RPMI7951 (cell line): ENCODE measurements at places on chromosomes 6 and 20.
A peak's percentile ranks its signal among the peaks of the same experiment; 100 is the strongest.

- DNase-seq = no peak
These were observed 195.6 kb downstream of the GRM1 start for GRCh38 chr6:146224449-146224848.

- no peak for DNase-seq
These were observed 4.1 kb downstream of the PRR18 start for GRCh38 chr6:166304106-166304505.

DNA sequence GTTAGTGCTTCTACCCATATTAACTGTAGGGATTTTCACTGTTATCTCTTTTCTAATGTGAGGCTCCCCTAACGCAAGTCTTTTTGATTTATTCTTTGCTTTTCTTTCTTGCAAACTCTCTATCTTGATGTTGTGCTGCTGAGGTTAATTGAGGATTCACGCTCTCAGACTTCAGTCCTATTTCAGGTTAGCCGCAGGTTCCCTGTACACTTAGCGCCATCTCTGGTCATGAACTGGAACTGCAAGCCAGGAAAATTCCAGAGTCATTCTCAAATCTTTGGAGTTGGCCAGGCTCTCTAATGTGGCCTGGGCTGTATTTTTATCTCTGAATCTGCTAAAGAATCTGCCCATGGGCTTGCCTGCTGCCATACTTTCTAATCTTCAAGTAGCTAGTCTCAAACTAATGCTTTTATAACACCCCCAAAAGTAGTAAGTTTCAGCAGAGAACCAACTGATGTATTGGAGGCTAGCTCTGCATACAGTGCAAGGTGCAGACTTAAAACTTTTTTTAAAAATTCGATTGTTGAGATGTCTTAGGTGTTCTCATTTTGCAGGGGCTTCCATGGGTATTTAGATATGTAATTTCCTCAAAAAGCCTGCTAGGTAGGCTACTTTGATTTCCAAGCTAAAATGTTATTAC lies 91.1 kb upstream of the OPRM1 start:
- DNase-seq = peak; percentile 2

DNA sequence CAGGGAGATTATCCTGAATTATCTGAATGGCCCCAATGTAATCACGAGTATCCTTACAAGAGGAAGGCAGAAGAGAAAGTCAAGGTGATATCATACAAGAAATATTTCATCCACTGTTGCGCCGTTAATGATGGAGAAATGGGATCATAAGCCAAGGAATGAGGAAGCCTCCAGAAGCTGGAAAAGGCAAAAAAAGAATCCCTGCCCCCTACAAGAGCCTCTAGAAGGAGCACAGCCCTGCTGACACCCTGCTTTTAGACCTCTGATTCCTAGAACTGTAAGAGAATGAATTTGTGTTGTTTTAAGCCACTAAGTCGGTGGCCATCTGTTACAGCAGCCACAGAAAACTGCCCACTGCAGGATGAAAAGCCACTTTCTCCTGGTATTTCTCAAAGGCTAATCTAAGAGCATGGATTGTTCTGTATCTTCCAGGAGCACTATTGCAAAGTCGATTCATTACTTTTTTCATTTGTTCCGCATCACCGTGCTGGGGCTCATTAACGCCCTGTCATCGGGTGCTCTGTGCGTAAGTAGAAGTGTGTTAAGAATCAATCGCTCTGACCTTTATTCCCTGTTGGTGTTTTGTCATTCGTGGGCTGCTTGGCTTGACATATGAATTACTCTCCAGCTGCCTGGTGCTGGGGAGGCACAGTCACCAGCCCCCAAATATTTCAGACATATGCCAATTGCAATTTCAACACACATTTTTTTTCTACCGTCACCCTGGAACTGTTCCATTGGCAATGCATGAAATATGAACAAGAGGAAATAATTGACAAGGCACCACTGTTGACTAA lies 117.0 kb downstream of the PCSK2 start:
- peak; percentile 9 for DNase-seq

DNA sequence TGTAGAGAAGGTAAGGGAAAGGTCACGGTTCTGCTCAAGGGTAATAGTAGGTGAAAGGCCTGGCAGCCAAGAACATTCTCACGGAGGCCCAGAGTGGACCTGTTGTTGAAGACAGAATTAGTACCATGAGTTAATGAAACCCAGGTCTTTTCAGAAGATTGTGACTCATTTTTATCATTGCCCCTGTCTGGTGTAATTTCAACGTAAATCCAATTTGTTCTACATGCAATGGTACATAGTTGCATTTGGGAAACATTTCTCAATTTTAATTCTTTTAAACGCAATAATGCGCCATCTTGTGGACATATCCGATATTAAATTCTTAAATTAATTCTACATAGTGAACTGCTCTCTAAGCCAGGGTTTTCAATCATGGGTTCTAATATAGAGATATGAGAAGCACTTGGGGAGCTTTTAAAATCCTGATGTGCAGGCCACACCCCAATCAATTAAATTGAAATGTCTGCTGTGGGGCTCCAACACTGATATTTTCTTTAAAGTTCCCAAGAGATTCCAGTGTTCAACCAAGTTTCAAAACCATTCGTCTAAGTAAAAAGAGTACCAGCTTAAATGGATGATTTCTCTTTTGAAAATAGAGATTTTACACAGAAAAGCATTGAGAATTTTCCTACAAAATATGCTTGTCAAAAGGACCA lies 257.4 kb downstream of the PLCB1 start:
- peak; percentile 52 for DNase-seq

- no peak for DNase-seq
These were observed 335.3 kb downstream of the CD83 start for GRCh38 chr6:14452567-14453527.

DNA sequence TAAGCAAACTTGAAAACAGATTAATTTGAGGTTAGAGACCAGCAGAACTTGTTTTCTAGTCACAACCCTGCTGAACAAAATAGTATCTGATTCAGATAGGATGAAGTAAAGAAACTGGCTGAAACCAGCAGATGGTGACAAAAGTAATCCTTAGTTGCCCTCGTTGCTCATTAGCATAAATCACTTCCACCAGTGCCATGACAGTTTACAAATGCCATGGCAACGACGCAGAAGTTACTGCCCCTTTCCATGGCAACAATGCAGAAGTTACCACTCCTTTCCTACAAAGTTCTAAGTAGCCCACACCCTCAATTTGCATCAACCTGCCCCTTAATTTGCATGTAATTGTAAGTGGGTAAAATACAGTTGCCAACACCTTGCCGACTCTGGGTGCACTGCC lies 23.7 kb downstream of the SNRPB start:
- peak; percentile 16 for DNase-seq

- peak; percentile 37 for DNase-seq
These were observed 2.9 kb downstream of the TFAP2C start for GRCh38 chr20:56631990-56632327.

- DNase-seq = no peak
These were observed 10.6 kb downstream of the MTCH1 start for GRCh38 chr6:36975231-36976006.

DNA sequence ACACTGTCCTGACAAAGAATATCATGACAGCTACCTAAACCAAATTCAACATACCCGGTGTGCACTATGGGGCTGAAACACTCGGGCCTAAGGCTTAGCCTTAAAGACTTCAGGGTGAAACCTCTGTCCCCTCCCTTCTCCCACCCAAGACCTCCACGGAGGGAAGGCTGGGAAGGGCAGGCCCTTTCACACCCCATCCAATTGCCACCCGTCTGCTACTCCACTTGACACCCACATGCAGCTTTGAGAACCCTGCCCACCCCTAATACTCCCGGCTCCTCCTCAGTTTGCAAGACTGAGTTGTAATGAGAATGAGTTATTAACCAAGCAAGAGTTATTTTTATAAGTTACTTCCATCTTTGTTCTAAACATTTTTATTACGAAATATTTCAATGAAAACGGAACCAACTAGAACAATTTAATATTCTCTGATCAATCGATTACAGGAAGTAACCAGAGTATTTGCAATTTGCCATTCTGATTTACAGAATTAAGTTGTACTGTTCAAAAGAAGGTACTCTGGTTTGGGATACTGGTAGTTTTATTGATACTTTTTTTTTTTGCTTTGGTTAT lies 3.7 kb downstream of the TAF4 start:
- DNase-seq = no peak

DNA sequence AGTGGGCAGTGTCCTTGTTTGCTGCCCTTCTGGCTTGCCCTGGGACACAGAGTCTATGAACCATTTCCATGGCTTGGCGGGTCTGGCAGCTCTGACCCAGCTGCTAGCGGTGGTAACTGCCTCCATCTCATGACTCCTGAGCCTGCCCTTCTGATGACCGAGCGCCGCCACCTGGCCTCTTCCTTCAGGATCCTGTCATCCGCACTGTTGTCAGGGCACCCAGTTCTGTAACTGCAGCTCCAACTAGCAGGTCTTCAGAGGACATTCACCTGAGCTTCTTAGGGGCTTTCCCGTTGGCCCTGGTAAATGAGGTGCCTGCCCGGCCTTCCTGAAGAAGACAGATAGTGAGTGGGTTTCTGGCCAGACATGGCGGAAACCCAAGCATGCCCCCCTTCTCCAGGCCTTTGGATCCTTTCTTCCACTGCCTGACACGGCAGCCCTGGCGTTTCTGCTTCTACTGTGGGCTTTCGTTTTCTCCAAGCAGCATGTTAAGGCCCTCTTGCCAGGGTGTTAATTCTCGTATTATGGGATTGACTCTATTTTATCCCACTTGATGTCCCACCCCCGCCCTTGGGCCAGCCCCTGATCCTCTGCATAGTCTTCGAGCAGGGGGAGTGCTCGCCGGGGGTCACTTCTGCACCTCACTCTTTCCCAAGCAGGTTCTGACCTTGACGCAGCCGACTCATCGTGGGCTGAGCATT lies 24.7 kb downstream of the PACSIN1 start:
- no peak for DNase-seq

GRCh38 chr6:285030-285771 lies 7.1 kb upstream of the DUSP22 start:
- DNase-seq = no peak
